Activated T-helper 9 cell treated with anti-CD3 and anti-CD28 coated beads, Interleukin-2, amount 50 U/mL, for 16 hours (primary cell): ENCODE measurements at places on chromosomes 13 and 19.

GRCh38 chr13:33776239-33776881 lies 41.6 kb upstream of the RFC3 start:
- DNase-seq: no peak

DNA sequence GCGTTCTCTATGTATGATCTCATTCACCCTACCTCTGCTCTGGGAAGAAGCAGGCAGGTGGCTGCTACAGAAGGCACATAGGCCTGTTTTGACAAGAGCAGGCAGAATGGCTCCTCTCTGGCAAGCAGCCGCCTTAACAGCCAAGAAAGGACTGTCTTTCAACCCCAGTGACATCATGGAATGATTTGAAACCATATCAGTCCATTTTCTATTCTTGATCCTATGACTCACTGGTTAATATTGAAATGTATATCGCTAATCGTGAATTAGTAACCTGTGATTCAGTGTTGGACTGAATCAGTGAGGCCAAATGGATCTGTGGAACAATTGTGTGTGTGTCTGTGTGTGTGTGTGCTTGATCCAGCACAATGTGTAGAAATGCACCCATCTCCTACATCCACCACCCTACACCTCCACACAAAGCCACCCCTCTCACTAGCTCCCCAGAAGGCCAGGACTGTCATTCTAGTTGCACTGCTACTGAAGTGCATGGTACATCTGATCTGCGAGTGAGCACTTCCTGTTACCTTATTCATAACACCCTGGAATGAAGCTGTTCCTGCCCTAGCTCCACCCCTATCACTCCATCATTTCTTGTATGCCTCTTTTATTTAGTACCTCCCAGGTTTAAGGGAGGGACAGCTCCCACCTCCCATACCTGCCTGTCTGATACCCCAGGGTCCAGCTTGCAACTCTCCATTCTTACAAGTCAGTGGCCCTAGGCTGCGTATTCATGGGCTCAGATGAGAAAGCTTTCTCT lies 460.0 kb downstream of the FOXO1 start:
- no peak for DNase-seq

GRCh38 chr19:16222806-16223205 lies 25.1 kb downstream of the AP1M1 start:
- no peak for DNase-seq

DNA sequence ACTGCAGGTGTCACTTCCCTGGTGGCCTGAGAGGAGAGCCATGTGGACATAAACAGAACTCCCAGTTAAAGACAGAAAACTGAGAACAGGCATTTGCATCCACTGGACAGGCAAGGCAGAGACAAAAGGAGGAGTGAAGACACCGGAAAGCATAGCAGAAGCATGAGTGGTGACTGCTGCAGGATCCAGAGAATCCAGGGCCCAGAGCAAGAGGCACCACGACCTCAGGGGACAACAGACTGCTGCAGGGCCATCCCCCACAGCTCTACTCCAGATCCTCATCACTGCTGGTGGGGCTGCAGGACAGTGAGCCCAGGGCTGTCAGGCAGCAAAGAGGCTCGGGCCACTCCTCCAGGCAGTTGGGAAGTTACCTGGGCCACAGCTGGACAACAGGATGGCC lies 14.5 kb upstream of the ISYNA1 start:
- DNase-seq: no peak

GRCh38 chr19:49687150-49687549 lies 2.2 kb upstream of the ADM5 start:
- DNase-seq: no peak

GRCh38 chr19:56162258-56162657 lies 13.6 kb upstream of the GALP start:
- no peak for DNase-seq

DNA sequence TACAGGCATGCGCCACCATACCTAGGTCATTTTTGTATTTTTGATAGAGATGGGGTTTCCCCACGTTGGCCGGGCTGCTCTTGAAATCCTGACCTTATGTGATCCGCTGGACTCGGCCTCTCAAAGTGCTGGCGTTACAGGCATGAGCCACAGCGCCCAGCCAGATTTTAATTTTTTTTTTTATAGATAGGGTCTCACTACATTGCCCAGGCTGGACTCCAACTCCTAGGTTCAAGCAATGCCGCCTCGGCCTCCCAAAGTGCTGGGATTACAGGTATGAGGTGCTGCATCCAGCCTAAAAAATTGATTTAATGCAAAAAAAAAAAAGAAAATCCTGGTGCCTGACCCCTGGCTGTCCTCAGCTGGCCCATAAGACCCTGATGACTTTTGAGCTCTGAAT lies 24.9 kb upstream of the CERS4 start:
- no peak for DNase-seq

GRCh38 chr19:30083125-30083681 lies 141.2 kb downstream of the URI1 start:
- DNase-seq: no peak

DNA sequence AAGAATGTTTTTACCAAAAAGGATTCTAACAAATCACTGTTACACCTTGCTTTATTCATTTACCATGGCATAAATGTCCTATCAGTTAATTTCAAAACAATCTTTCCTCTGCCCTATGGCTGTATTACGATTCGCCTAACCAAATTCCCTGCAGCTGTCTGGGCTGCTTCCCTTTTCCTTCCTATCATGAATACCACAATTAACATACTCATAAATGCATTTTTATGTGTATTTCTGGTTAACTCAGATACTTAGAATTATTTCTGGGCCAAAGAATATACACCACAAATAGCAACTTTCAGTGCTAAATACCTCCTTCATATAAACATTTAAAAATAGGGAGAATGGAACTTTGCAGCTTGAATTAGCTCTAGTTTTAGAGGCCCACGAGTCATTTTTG lies 30.4 kb downstream of the ANKRD10 start:
- no peak for DNase-seq

DNA sequence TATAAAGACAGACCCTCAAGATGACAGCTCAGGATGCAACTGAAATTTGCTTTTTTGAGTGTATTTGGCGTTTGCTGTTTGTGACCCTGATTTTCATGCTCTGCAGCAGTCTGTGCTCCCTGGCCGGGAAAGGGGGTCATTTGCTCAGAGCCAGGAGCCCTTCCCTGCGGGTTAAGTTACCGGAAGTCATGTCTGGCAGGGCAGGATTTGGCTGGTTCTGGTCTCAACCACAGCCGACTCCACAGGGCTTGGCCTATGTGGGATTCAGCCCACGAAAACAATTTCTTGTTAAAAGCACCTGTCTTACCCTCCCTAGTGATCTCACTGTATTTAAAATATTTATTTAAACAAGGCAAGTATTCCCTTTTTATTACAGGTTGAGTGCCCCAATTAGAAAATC lies 22.6 kb downstream of the MCF2L start:
- no peak for DNase-seq

DNA sequence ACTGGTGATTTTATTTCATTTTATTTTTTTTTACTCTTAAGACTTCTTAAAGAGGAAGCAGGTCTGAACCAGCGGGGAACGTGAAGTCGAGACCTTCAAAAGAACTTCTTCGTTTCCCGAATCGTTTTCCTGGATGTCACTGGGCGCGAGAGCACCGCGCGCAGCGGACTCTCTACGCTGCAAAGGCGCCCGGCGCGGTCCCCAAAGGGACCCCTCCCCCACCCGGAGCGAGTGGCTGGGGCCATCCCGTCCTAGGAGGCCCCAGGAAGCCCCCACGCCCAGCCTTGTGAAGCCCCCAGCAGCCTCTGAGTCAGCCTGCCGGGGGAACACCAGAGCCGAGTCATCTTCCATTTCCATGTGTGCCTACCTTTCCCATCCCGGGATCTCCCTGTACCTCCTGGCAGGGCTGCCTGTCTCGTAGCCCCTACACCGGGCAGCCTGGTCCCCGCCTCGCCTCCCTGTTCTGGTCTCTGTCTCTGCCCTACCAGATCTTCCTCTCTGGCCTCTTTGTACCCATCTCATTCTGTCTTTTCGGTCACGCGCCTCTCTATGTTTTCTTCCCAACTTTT lies 608 bp downstream of the CD70 start:
- no peak for DNase-seq

- DNase-seq: no peak
Measured at GRCh38 chr13:50999641-51000040, 90.0 kb downstream of the RNASEH2B start.

- DNase-seq: peak; percentile 8
Measured at GRCh38 chr19:19064811-19065745, 1.3 kb downstream of the SLC25A42 start.

GRCh38 chr13:33135097-33135496 lies 118.9 kb downstream of the KL start:
- no peak for DNase-seq

DNA sequence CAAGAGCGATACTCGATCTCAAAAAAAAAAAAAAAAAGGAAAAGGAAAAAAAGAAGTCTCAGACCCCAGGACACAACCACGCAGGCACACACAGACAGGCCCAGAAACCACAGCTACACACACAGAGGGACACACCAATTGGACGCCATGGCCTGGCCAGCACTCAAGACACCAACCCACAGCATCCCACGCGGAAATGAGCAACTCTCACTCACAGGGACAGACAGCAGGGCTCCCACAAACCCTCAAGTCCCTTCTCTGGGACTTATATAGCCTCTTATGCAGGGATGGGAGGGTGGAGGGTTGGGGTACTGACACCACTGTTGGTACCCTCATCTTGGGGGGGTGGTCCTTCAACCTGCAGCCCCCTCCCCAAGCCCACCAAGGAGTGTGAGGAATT lies 5.9 kb downstream of the NOTCH3 start:
- DNase-seq: no peak

- no peak for DNase-seq
Measured at GRCh38 chr13:34214686-34215085, 396.7 kb downstream of the RFC3 start.

- no peak for DNase-seq
Measured at GRCh38 chr13:34779171-34779570, 162.9 kb upstream of the NBEA start.

- DNase-seq: no peak
Measured at GRCh38 chr13:108154421-108154858, 60.9 kb downstream of the LIG4 start.

- no peak for DNase-seq
Measured at GRCh38 chr13:28100150-28101121, at the start of gene FLT3. FLT3 (minus strand) TSS chr13:28100576; CDS start chr13:28100510, 66 bp downstream.

GRCh38 chr19:30090476-30090875 lies 148.4 kb downstream of the URI1 start:
- DNase-seq: no peak

DNA sequence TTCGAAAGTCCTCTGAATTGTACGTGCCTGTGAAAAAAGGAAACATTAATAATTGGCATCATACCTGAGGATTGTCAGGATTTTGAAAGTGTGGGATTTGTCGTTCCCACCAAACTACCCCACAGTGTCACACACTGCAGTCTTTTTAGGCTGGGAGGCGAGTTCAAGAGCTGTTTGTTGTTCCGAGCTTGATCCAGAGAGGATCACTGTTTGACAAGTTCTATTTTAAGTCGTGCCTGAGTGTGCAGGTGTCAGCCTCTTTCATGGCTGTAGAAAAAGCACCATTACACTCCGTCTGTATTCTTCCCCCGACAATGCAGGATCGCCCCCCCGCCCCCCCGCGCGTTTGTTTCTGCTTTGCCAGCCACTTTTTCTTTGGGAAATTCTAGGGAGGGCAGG lies 635 bp upstream of the NBEA start:
- no peak for DNase-seq

DNA sequence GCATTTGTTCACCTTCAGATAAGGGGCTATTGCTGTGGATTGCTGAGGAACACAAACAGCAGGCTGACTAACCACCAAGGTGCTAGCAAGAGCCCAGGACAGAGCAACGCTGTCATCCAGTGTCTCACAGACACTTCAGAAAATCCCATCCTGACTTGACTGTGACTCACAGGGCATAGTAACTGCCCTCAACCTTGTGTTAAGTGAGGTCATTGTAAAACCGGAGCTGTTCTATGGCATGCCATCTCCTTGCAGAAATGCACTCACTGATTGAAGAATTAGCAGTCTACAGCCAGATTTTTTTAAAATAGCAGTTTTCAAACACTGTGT lies 51.1 kb downstream of the TNFRSF19 start:
- DNase-seq: no peak

GRCh38 chr13:97250560-97250959 lies 28.4 kb downstream of the MBNL2 start:
- DNase-seq: no peak

GRCh38 chr19:16548956-16549355 lies 6.7 kb upstream of the CHERP start:
- no peak for DNase-seq

- DNase-seq: no peak
Measured at GRCh38 chr13:66222926-66223325, 1007.2 kb downstream of the PCDH9 start.

- DNase-seq: no peak
Measured at GRCh38 chr13:74784959-74785358, 650.8 kb upstream of the KLF12 start.

DNA sequence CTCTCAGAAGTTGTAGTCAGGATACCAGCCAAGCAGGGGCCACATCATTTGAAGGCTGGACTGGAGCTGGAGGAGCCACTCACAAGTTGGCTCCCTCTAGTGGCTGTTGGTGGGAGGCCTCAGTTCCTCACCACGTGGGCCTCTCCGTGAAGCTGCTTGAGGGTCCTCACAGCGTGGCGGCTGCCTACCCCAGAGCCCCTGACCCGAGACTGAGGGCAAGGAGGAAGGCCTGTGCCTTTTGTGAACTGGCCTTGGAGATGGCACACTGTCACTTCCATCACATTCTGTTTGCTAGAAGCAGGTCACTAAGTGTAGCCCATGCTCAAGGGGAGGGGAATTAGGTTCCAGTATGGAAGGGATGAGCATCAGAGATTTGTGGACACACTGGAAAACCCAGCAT lies 14.6 kb downstream of the GNA11 start:
- peak; percentile 57 for DNase-seq

GRCh38 chr19:40279761-40280607 lies 5.2 kb downstream of the AKT2 start:
- no peak for DNase-seq

GRCh38 chr19:5052515-5052914 lies 83.6 kb downstream of the KDM4B start:
- no peak for DNase-seq

DNA sequence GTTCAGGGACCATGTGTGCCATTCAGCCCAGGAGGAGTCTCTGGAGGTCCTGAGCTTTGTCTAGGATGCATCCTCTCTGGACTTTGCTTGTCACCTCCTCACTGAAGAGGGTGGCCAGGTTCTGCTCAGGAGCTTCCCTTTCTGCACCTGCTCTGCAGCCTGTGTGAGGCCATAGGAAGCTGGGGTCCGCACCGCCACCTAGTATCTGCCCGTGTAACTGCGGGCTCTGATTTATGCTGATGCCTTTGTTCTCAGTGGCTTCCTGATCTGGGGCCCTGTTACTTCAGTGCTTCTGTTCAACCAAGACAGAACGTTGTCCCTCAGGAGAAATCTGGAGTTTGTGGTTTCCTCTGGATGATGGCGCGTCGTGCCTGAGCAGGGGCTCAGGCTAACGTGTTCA lies 15.5 kb downstream of the ZNF610 start:
- no peak for DNase-seq

GRCh38 chr19:46704379-46705076 lies 12.4 kb downstream of the PRKD2 start:
- peak; percentile 79 for DNase-seq

- DNase-seq: no peak
Measured at GRCh38 chr19:7815325-7815724, 14.7 kb upstream of the EVI5L start.

GRCh38 chr19:791007-791566 lies 6.2 kb upstream of the PTBP1 start:
- DNase-seq: no peak

GRCh38 chr13:108650271-108650670 lies 20.9 kb downstream of the MYO16 start:
- no peak for DNase-seq

GRCh38 chr19:3313199-3313575 lies 53.2 kb upstream of the NFIC start:
- DNase-seq: no peak
